ENCODE measurements at places on chromosomes 1 and 21.
A peak's percentile ranks its signal among the peaks of the same experiment; 100 is the strongest.

- DNase-seq = no peak
These were observed 235.7 kb upstream of the RAB4A start for GRCh38 chr1:229035054-229035747.

DNA sequence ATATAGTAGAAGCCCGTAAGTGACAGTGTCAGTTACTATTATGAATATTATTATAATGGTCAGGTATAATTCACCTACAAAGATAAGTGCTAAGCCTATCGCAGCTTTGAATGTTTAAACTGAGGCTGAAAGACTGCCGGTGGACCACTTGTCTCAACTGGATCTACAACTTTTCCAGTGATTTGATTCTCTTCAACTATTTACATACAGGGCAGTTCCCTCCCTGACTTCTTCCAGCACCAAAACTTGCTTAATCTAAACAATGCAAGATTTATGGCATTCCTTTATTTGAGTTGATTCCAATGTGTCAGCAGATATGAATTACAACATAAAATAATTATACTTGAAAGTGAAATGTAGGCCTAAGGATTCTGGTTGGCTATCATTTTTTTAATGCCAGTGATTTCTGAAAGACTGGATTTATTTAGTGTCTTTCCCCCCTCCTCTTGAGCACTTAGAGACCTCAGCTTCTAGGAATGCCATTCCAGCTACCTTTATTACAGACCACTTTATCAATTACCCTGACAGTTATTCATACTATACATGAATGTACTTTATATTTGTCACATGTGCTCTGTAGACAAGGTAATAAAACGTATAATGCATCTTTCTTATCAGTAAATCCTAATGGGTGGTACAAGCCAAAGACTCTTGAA is 153.3 kb upstream of the C8B start:
- no peak for DNase-seq

DNA sequence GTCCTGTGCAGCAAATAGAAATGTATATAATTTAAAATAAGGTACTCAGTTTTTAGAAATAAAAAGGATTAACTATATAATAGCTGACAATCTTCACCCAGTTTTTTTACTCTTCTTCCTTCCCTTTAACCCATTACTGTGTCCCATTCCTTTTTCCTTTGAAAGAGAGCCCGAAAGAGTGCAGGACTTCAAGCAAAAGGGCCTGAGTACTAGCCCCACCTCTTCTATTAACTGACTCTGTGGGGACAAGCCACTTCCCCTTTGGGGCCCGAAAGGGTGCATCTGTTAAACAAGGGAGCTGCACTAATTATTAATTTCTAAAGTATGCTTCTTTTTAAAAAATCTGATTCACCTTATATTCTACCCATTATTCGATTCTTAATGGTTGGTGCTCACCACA is 3.3 kb downstream of the USP24 start:
- no peak for DNase-seq

DNA sequence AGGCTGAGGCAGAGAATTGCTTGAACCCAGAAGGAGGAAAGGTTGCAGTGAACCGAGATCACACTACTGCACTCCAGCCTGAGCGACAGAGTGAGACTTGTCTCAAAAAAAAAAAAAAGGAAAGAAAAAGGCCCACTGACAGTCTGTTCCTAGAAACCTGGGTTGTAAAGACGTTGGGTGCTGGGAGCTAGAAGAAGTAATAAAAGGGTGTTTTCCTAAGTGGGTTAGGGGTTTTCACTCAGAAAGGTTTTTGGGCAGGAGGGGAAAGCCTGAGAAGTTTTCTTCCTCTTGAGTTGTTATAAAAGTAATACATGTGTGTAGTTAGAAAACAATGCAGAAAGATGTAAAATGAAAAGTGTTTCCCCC is 25.4 kb downstream of the CELA3A start:
- DNase-seq = no peak

- DNase-seq = no peak
These were observed 28.1 kb upstream of the ACBD6 start for GRCh38 chr1:180530501-180530900.

GRCh38 chr1:14800500-14801076 is 202.1 kb downstream of the KAZN start:
- DNase-seq = no peak

GRCh38 chr1:228276901-228277490 is 69.2 kb downstream of the OBSCN start:
- no peak for DNase-seq

GRCh38 chr1:2940178-2940577 is 81.1 kb upstream of the ACTRT2 start:
- DNase-seq = no peak

- peak; percentile 45 for DNase-seq
These were observed 25.6 kb downstream of the LRRC71 start for GRCh38 chr1:156945881-156946661.

DNA sequence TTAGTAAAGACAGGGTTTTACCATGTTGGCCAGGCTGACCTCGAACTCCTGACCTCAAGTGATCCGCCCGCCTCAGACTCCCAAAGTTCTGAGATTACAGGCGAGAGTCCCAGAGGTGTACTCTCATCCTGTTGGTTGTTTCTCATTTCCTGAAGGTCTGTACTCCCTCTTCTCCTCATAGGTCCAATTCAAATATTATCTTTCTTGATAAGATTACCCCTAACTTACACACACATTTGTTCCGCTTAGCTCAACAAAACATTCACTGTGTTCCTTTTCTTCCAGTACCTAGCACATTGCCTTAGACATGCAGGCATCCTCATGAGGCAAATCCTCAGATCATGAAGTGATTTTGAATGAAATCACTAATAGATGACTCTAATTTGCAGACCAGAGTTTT is 72.4 kb upstream of the SSX2IP start:
- DNase-seq = no peak

GRCh38 chr1:115790846-115791245 is 22.3 kb upstream of the CASQ2 start:
- no peak for DNase-seq

DNA sequence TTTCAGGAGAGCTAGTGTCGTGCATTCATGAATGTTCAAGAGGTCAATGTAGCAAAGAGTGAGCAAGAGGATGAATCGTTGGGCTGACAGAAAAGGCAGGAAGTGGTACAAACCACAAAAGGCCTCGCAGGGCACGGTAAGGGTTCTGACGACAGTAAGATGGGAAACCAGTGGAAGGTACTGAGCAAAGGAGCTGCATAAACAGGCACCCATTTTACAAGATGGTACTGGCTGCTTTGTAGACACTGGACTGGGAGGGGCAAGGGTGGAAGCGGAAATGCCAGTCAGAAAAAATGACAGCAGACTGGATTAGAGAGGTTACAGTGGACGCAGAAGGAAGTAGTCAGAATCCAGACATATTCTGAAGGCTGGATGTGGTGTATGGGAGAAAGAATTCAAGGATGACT is 123.5 kb downstream of the PTPN14 start:
- peak; percentile 31 for DNase-seq

- DNase-seq = no peak
These were observed 101.9 kb downstream of the PLPP3 start for GRCh38 chr1:56477164-56478111.
